Kidney glomerular epithelial cell (primary cell): ENCODE measurements at places on chromosomes 2 and 18.

DNA sequence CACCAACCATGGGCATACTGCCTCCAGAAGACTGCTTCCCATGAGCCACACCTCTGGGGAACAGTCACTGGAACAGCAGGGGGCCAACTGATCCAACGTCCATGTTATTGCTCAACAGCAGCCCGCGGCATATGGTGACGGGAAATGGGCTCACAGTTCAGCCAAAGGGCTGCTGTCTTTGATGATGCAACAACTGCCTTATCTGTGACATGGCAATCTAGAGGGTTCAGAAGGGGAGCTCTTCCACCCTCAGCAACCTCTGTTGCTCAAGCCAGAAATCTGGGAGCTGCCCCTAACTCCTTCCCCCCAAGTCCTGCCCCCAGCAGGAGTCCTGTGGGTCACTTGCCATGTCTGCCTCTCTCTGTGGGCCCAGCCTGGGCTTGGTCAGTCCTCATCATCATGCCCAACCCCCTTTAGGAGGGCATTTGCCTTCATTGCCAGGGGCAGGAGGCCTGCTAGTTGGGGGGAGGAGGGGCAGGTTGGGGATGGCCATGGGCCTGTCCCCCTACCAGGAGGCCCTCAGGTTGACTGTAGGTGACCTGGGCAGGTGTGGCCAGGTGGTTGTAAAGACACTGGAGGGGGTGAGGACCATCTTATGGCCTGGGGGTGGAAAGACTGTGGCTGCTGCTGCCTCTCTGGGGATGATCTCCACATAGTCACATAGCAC, 212.9 kb downstream of the CYP26B1 start:
- no peak for DNase-seq

DNA sequence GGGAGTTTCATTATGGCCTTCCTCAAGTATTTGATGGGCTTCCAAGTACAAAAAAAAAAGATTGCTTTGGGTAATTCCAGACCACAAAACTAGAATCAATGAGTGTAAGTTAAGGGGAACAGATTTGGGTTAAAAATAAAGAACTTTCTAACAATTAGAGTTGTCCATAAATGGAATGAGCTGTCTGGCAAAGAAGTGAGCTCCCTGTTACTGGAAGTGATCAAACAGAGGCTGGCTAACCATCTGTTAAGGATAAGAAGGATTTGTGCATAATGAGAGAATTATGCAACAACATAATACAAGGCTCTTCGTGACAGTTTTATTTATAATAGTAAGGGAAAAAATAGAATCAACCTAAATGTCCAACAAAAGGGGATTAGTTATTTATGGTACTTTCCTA, 44.6 kb upstream of the ACVR1 start:
- DNase-seq: no peak

GRCh38 chr2:64831134-64831976, 157.8 kb upstream of the SLC1A4 start:
- peak; percentile 71 for DNase-seq

DNA sequence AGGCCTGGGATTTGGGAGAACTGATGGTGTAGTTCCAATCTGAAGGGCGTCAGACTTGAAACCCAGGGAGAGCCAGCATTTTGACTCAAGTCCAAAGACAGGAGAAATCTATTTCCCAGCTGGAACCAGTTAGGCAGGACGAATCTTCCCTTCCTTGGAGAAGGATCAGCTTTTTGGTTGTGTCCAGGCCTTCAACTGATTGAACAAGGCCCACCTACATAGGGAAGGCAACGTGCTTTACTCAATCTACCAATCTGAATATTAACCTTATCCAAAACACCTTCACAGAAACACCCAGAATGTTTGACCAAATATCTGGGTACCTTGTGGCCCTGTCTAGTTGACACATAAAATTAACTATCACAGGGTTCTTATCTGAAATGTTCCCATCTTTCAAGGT, 221.9 kb upstream of the DLGAP1 start:
- no peak for DNase-seq

DNA sequence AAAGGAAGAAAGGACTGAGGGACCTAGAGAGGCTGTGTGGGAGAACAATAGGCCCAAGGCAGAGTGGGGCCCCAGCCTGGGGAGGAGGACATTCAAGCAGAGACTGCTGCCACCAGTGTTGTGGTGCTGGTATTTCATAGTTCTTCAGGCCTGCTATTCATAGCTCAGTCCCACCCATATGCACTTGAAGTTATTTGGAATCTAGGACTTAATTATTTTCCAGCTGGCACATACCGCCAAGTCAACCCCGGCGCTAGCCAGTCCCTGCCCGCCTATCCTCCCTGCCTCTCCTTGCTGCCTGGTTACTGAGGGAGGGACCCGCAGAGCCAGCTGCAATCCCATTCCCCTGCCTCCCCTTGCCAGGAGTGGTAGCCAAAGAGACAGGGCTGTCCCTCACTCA, 141.2 kb downstream of the CABLES1 start:
- no peak for DNase-seq

- DNase-seq: no peak
Measured at GRCh38 chr2:95269036-95269680, 5.1 kb upstream of the PROM2 start.

DNA sequence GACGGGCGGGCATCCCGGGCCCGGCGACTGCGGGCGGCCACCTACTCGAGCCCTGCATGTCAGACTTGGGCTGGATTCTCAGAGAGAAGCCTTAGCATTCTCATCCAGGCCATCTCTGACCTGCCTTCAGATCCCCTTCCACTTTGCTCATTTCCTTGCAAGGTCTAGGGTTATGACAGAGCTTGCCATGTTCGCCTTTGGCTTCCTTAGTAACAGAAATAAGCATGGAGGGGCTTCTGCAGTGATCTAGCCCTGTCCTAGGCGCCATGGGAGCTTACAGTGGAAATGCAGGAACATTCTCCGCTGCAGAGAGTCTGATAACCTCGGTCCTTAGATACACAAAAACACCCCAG, 632 bp upstream of the ACVR1 start:
- DNase-seq: no peak

DNA sequence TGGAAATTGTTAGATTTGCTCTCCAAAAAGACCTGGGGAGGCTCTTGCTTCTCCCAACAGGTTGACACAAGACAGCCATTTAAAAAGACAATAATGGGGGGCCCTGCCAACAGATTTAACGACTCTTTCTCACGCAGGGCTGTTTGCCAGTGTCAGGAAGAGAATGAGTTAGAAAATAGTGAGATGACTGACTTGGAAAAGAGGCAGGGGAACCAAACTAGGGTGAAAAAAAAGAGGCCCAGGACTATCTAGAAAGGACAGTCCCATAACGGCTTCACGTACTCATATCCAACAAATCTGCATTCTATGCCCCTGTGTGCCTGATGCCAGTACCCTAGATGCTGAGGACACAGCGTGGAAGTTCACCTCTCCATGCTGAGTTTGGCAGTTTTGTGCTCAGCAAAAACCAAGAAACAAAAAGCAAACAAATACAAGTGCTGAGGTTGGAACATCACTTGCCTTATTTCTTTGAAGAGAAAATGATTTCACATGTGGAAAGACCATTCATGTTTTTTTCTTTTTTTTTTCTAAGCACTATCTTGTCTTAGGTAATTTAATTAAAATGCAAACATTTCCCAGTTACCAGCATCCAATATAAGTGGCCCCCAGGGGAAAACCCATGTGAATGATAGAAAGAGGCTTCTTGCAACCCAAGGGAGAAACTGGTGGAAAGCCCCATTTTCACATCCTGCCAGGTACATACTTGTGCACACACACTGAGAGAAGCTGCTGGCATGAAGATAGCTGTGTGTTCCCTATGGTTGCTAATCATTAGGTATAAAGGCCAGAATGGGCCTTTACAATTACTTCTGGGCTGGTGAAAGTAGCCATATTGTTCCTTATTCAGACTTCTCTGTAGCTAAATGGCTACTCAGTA, 10.6 kb upstream of the WIPF1 start:
- no peak for DNase-seq

DNA sequence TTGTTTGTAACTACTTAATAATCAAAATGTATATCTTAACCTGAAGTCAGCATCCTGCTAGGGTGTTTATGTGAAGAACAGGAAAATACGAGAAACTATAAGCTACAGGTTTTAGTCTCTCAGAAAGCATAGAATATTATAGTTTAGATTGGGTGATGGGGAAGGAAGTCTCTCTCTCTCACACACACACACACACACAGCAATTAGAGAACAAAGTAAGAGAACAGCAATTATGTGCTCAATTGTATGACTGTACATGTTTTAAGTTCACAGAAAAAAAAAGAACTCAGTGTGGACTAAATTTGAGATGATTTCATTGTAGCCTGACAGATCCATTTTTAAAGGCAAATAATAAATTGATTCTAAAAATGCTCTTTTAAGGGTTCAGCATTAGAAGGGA, 94.3 kb upstream of the ZNF516 start:
- DNase-seq: no peak

DNA sequence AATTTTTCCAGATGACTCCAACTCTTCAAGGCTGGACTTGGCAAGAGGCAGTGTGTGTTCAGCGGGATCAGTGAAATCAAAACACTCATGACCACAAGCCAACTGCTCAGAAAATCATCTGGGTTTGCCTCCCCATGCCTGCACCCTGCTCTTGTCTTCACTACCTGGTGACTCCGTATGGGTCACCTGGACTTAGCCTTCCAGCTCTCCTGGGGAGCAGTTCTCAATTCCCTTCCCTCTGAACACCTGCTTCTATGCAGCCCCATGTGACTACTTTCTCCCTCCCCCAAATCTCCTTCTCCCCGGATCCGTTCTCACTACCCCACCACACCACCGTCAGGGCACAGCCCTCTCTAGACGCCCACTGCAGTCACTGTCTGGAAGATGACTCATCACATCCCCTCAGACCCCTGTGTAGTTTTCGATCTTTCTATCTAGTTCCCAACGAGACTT, 130.2 kb upstream of the ID2 start:
- no peak for DNase-seq

GRCh38 chr2:70084973-70085710, 2.1 kb upstream of the PCBP1 start:
- DNase-seq: peak; percentile 55

DNA sequence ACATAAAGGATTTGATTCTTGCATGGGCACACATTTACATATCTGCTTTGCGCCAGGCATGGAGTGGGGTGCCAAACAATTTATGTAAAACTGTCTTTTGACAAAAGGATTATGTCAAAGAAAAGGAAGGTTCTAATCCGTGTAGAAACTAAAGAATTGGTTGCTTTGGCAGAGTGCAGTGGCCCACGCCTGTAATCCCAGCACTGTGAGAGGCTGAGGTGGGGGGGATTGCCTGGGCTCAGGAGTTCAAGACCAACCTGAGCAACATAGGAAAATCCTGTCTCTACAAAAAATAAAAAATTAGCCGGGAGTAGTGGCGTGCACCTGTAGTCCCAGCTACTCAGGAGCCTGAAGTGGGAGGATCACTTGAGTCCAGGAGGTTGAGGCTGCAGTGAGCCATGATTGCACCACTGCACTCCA, 1.1 kb upstream of the MTERF4 start:
- no peak for DNase-seq

DNA sequence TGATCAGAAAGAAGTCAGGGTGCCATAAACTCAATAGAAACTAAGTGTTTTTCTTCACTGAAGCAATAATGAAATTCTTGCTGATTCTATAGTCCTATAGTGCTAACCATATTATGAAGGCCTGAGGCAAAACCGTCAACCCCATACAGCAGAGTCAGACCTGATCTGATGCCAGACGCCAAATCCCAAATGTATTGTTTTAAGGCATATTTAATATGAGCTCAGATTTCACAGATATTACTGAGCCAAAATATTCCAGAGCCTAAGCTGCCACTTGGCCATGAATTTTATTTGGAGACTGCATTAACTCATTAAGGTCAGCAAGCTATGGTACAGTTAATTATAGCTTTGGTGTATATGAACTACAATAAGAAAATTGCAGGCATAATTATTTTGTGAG, 53.4 kb downstream of the SCN1A start:
- no peak for DNase-seq

DNA sequence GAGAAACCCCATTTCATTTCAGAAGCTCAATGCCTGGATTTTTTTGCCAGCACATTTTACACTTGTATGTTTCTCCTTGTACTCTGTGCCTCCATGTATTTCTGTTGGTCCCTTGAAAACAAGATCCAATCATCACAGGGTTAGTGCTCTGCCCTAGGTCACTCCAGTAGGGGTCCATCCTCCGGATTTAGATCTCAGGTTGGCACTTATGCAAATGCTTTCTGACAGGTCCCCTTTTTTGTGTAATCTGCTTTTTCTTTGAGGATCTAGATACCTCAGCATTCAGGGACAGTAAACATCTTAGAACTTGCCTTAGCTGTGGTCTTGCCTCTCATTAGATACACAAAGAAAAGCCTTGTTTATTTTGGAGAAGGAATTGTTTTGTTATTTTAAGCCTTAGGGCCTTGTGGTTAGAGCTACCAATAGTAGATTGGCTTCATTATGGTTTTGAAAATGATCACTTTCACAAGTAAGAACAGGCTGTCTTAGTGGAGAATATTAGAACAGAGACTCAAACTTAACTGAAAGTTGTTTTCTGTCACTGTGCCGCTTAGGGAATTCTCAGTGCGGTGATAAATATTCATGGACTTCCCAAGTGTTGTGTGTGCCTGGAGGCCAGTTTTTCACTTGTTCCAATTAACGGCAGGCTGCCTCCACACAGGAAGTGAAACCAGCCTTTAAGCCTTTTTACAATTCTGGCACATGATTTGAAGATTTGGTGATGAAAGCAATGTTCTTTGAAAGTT, 7.8 kb downstream of the MERTK start:
- no peak for DNase-seq

DNA sequence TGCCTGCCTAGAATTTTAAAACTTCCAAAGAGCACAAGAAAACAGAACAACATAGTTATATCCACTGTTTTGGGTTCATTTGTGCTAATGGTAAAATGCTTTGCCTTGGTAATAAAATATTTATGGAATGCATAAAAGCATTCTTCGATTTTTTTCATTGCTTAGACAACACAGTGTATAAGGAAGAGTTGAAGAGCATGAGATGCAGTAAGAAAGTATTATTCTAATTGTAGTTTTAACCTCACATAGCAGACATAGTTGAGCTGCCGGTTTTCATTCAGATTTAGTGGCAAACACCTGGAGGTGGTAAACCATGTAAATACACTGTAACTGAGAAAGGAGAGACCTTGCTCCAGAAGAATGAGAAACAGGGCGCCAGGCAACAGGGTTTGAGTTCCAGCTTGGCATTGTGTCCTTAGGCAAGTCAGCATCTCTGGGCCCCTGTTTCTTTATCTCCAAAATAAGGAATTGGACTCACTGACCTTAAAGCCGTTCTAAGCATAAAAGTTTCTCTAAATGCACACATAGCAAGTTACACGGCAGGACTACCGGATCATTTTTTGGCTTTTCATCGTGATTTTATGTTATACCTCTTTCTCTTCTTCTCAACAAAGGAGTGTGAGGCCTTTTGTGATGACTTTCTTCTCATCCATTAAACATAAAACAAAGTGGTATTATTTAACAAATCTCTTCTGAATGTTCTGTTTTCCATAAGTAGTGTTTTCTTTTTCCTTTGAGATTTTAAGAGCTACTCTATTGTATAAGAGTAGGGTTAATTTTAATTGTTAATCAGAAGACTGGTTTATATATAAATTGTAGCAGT, 7.9 kb downstream of the UGP2 start:
- no peak for DNase-seq

GRCh38 chr2:174878537-174879147, 114.4 kb upstream of the CHRNA1 start:
- DNase-seq: no peak

- no peak for DNase-seq
Measured at GRCh38 chr2:120766470-120767351, 31.0 kb downstream of the GLI2 start.

- DNase-seq: no peak
Measured at GRCh38 chr2:110834134-110834827, 101.9 kb downstream of the ACOXL start.
